ENCODE measurements at places on chromosomes 2 and 18. TPM values are rescaled to one million over a fixed set of nuclear protein-coding genes. Genes with fewer than 3 reads are reported as not detected.

LYPD1 gene
- not detected for total RNA-seq

DSG1 gene
- 693 TPM for total RNA-seq

BOK gene
- 60.0 TPM for total RNA-seq

ATOH8 gene
- total RNA-seq, result 9.7 TPM

DNAH7 gene
- 0.24 TPM for total RNA-seq

SERPINB10 gene
- total RNA-seq, result 1.9 TPM

DCDC2C gene
- not detected for total RNA-seq

MAPRE3 gene
- 57.5 TPM for total RNA-seq

TMEM17 gene
- total RNA-seq, result 6.1 TPM

CIDEA gene
- 32.9 TPM for total RNA-seq

C18orf32 gene
- total RNA-seq, result 36.4 TPM

KLHL14 gene
- total RNA-seq, result 0.24 TPM

REG1B gene
- not detected for total RNA-seq

SERPINB2 gene
- 35.0 TPM for total RNA-seq

Data from suprapubic skin (tissue), 4 donors.